ENCODE measurements at places on chromosomes 3 and 15. TPM values are rescaled to one million over a fixed set of nuclear protein-coding genes. Genes with fewer than 3 reads are reported as not detected.

Gene SPATA12
- total RNA-seq = not detected

Gene KBTBD8
- 7.3 TPM for total RNA-seq

Gene UACA
- total RNA-seq = 121 TPM

Gene GPR62
- 0.11 TPM for total RNA-seq

Gene SKOR1
- 0.11 TPM for total RNA-seq

Gene CCDC50
- 64.0 TPM for total RNA-seq

Gene BCL6
- 49.7 TPM for total RNA-seq

Gene PARP16
- total RNA-seq = 8.9 TPM

Gene BCL2A1
- 1.7 TPM for total RNA-seq

Gene ACAD11
- 50.5 TPM for total RNA-seq

Gene ZBBX
- 0.11 TPM for total RNA-seq

Gene GOLGA8G
- total RNA-seq = not detected

Gene SHC4
- total RNA-seq = 2.5 TPM

Gene CELF6
- total RNA-seq = 0.39 TPM

Gene ATP10A
- 28.4 TPM for total RNA-seq

Gene MAP1A
- total RNA-seq = 124 TPM

Gene SLC38A3
- total RNA-seq = 0.11 TPM

Gene RAB7A
- 116 TPM for total RNA-seq

Gene STAB1
- total RNA-seq = 4.5 TPM

Gene PLSCR4
- total RNA-seq = 38.6 TPM

Gene RYR3
- total RNA-seq = not detected

Gene BFSP2
- total RNA-seq = not detected

Gene SLC24A5
- total RNA-seq = not detected

Gene GOLGA8S
- total RNA-seq = 0.13 TPM

Gene ZNF80
- not detected for total RNA-seq

Gene C2CD4B
- not detected for total RNA-seq

Gene STRIT1
- total RNA-seq = not detected

Gene PAQR5
- total RNA-seq = 4.8 TPM

Gene MUC4
- total RNA-seq = not detected

Data from articular chondrocyte of knee joint (primary cell).